ENCODE measurements at places on chromosomes 2 and 18. TPM values are rescaled to one million over a fixed set of nuclear protein-coding genes. Genes with fewer than 3 reads are reported as not detected.
A peak's percentile ranks its signal among the peaks of the same experiment; 100 is the strongest.

DNA sequence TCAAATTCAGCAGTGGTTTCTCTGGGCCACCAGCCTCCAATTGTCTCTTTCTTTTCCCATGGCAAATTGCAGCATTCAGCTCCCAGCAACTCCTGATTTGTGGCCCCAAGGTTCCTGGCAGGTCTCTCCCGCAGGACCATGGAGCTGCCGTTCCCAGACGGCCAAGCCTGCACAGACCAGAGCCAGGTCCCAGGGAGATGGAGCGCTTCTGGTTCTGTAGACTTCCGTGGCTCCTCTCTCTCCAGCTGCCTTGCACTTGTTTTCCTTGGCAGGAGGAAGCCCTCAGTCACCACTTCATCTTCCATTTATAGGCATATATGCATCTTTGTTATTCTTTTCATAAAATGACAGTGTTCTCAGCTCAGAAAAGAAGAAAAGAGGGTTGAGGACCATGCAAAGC lies 21.7 kb downstream of the TNP1 start:
- no peak for DNase-seq

The CCDC74B gene
- 0.22 TPM for total RNA-seq

DNA sequence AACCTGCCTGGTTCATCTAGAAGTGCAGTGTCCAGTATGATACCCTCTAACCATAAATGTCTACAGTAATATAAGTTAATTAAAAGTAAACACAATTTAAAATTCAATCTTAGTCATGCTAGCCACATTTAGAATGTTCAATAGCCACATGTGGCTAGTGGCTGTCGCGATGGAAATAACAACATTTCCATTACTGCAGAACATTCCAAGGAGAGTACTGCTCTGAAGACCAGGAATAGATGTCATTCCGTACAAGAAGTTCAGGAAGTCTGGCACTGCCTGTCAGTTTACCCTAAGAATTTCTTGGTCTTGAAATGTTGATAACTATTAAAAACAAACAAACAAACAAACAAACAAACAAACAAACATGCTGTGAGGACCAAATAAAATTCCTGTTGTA lies 17.2 kb downstream of the LANCL1 start:
- no peak for DNase-seq

The CXCR1 gene
- total RNA-seq = not detected

- no peak for DNase-seq
Measured at GRCh38 chr2:37379881-37380296, 35.5 kb downstream of the QPCT start.

DNA sequence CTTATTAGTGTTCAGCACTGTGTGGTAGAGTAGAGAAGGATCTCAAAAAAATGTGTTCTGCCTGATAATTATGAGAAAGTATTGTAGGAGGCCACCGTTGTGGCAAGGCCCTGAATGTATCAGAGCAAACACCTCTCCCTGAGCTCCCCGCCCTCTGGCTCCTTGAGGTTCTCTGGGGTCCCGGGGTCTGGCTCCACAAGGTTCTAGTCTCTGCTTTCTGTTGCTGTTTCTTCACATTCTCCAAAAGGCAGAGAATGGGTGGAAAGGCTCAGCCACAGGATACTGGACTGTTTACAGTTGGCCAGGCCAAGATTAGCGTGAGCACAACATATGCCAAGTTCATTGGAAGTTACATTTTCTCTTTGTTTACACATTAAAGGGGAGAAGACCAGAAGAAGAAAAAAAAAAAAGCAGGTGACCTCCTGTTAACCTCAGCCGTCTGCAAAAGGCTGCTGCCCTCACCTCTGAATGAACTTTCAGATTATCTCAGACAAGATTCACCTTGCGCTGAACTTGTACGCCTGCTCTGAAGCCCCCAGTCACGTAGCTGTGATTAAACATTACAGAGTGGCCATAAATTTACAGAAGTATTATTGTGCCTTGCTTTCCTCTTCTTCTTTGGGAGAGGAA lies 56.6 kb upstream of the CYP26B1 start:
- no peak for DNase-seq

The CAPN14 gene
- 0.08 TPM for total RNA-seq

GRCh38 chr2:65350651-65351056 lies 81.7 kb downstream of the SPRED2 start:
- DNase-seq = no peak

DNA sequence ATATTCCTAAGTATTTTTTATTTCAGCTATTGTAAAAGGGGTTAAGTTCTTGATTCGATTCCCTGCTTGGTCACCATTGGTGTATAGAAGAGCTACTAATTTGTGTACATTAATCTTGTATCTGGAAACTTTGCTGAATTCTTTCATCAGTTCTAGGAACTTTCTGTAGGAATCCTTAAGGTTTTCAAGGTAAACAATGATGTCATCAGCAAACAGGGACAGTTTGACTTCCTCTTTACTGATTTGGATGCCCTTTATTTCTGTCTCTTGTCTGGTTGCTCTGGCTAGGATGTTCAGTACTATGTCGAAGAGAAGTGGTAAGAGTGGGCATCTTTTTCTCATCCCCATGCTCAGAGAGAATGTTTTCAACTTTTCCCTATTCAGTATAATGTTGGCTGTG lies 252.7 kb downstream of the NR4A2 start:
- DNase-seq = no peak

The SLC8A1 gene
- total RNA-seq = not detected

DNA sequence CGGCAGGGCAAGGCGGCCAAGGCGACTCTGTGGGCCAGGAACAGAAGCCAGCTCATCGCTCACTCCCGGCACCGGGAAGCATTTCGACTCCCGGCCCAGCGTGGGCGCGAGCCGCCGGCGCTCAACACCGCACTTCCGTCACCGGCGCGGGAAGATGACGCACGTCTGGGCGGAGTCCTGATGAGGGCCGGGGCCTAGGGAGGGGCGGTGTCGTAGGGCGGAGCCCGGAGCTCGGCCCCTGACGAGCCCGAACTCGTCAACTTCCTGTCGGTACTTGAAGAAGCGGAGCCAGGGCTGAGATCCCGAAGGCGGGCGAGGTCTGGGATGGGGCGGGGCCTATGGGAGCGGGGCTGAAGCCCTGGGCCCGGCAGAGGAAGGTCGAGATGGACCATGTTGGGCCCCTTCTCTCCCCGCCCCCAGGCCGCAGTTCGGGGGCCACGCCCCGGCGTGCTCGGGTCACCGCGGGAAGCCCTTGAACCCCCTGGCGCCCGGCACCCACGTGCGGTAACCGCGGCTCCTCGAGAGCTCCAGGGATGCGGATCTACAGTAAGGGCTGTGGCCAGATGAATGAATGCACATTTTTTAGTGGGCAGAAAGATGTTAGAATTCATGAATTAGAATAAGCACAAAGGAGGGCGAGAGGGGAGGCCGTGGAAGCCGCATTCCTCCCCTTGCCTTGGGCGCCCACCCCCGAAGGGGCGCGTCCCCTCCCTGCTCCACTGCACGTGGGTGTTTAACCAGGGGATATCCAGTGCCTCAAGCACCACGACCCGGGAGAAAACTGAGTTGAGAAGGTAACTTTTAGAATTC lies at the start of gene RNASEH1:
RNASEH1 (minus strand) TSS at position 129 of the 810 bp plus-strand sequence; CDS start at position 56, 73 bp downstream.
- DNase-seq = peak; percentile 99

DNA sequence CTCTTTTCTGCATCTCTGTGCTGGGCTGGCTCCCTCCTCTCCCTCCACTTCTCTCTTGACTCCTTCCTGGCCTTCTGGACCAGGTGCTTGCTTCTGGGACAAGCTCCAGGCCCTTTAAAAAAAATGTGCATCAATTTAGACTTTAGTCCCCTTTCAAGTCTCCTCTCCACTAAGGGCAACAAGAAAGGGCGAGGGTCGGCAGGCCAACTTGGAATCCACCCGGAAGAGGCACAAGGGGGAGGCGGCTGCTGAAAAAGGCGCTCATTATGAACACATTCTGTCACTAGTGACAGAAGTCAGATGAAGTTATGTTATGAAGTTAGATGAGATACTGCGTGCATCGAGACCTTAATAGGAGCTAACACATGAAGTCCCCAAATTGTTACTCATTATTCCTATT lies 13.6 kb upstream of the RHOB start:
- DNase-seq = no peak

The PPP1CB gene
- total RNA-seq = 331 TPM

The UPP2 gene
- not detected for total RNA-seq

DNA sequence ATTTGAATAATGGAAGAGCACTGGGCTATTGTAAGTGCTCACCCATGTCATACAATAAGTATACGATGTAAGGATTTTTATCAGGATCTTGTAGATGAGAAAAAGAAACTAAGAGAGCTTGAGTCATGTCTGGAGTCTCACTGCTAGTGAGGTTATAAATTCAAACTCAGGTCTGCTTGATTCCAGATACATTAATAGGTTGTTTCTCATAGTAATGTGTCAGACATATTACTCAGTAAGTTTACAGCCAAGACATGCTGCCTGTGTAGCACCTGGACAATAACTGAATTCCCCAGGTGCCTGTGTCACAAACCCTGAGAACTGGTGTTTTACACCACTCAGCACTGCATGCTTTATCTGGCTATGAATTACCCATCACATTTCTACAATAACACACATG lies 216.9 kb upstream of the LRP1B start:
- DNase-seq = no peak

The MOB4 gene
- 32.1 TPM for total RNA-seq

- no peak for DNase-seq
Measured at GRCh38 chr18:74060579-74060978, 87.1 kb downstream of the FBXO15 start.

- DNase-seq = no peak
Measured at GRCh38 chr2:71779774-71780105, 326.4 kb downstream of the DYSF start.

The DSG3 gene
- total RNA-seq = not detected

The MOGAT1 gene
- total RNA-seq = not detected

DNA sequence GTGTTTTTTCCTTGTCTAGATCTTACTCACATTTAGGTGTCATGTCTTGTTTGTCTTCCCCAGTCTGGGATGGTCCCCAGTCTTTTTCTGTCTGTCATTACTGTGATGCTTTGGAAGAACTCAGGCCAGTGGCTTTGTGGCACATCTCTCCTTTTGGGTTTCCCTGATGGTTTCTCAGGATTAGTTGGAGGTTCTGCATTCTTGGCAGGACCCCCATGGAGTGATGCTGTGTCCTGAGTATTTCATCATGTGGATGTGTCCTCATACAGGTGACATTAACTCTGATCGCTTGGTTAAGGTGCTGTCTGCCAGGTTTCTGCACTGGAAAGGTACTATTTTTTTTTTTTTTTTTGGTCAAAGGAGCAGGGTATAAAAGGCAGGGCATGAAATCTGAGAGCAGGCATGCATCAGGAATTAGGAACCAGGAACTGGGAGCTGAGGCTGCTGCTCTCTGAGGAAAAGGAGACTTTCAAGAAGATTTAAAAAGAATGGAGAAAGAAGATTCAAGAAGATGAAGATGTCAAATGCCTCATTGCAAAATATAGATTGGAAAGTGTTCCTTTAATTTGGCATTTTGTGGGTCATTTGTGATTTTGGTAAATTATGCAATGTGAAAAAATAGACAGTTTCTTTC lies 85.3 kb downstream of the NUP35 start:
- DNase-seq = no peak

- no peak for DNase-seq
Measured at GRCh38 chr2:237171881-237172280, 86.2 kb downstream of the COPS8 start.

The EGR4 gene
- 0.14 TPM for total RNA-seq

The LYG1 gene
- total RNA-seq = 1.1 TPM

- no peak for DNase-seq
Measured at GRCh38 chr2:81835321-81836000, 1530.9 kb upstream of the LRRTM1 start.

The COL4A4 gene
- not detected for total RNA-seq

DNA sequence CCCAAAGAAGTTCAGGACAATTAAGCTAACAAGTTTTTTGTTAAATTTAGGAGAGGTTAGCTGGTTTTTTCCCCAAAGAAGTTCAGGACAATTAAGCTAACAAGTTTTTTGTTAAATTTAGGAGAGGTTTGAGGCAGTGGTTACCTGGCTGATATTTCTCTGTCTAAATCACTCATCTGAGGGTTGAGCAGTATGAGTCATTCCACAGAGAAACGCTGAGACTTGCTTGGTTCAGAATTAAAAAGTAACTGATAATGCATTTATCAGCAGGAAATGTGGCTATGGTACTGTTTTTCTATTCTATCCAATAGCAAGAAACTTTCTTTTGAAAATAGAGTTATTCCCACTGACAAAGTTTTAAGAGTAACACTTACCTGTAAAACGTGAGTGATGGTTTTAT lies 22.8 kb upstream of the KIDINS220 start:
- no peak for DNase-seq

DNA sequence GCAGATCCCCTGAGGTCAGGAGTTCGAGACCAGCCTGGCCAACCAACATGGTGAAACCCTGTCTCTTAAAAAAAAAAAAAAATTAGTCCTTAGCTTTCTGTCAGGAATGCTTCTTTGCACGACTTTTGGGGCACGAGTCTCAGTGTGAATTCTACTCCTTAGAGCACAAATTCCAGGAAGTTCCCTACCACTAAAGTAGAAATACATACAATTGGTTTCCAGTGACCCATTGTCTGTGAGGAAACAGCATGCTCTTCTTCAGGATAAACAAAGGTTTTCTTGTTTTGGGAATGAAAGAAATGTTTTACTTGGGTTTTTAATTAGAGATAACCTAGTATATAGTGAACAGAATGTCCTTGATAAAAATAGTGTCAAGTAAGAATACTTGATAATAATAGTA lies 23.7 kb downstream of the PSMA8 start:
- DNase-seq = no peak

- no peak for DNase-seq
Measured at GRCh38 chr2:188382107-188382506, 90.4 kb downstream of the GULP1 start.

The NPHP1 gene
- 0.33 TPM for total RNA-seq

The IL18R1 gene
- total RNA-seq = 7.7 TPM

The TRABD2A gene
- total RNA-seq = 138 TPM

The HS1BP3 gene
- total RNA-seq = 6.9 TPM

GRCh38 chr18:8006979-8007378 lies 439.9 kb downstream of the PTPRM start:
- no peak for DNase-seq

GRCh38 chr2:75523313-75524275 lies 37.1 kb downstream of the EVA1A start:
- no peak for DNase-seq

The ABCB11 gene
- not detected for total RNA-seq

DNA sequence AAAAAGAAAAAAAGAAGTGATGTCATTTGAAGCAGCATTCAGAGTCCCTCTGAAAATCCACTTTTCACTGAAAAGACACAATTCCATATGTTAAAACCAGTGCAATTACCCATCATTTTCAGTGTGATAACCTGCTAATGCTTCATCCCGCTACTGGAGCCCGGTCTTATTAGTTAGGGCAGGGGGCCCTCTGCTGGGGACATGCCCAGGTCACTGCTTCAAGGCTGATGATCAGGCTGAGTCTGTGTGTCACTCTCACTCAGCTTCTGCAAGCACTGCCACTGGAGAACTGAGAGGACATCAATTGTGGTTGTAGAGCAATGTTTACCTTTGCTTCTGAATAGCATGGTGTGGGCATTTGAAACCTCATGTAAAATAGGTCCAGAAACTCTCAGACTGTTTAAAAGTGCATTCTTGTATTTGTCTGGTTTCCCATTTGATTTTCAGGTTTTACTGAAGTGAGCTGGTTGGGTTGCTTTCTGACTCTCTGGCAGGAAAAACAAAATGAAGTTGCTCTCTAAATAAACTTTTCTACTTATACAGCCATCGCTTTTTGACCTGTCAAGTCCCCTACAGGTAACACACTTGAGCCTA lies 49.2 kb upstream of the NXPH2 start:
- peak; percentile 50 for DNase-seq

The FAM110C gene
- total RNA-seq = 0.19 TPM
